ENCODE measurements at places on chromosomes 16 and 17.

DNA sequence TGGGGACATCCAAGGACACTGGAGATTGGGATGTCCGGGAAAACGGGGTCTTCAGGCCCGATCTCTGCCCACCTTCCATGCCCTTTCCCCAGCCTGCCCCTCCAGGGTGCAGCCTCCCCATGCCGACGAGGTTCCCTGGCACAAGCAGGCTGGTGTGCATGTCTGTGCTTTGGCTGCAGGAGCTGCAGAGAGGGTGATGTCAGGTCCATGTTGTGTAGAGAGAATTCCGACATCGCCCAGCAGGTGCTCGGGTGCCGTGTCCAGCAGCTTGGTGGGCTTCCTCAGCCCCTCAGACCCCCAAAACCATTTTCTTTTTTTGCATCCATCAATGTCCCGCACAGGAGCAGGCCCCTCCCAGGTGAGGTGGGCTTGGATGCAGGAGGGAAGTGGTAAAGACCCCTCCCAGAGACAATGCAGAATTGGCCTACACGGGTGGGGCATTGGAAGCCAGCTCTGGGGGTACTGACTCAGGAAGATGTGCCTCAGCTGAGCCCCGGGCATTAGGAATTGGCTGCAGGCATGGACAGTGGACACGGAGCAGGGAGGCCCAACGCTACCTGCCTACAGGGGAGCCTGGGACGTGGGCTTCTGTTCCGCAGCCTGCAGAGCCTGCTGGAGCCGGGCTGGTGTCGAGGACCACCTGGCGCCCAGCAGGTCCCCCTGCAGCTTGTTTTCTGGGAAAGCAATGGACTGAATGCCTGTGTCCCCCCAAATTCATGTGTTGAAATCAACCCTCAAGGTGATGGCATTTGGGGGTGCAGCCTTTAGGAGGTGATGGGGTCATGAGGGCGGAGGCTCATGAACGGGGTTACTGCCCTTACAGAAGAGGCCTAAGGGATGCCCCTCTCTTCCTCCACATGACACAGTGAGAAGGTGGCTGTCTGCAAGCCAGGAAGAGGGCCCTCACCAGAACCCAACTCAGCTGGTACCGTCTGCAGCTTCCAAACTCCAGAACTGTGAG is 97.5 kb downstream of the METRNL start:
- no peak for DNase-seq

- DNase-seq: peak; percentile 93
Measured at GRCh38 chr17:17757956-17758845, 76.9 kb downstream of the RAI1 start.

DNA sequence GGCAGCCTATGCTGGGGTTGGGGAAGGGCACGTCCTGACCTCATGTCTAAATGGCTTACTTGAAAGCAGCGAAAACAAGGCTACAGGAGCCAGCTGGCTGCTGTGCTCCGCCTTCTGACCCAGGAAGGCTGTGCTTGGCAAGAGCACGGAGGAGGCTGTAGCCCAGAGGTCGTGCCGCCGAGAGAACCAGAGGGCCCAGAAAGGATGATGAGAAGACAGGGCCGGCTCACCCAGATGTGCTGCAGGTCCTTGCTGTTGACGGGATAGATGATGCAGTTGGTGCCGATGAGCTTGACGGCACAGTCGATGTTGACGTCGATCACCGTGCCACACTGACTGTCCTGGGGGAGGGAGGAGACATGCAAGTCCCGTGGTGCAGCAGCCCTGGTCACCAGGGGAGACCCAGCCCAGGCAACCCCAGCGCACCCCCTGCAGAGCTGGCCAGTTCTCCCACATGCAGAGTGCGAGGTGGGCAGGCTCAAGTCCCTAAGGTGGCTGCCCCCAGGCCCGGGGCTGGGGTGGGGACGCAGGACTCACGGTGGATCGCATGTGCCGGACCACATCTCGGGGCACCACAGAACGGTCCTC is 20.7 kb downstream of the SPHK1 start:
- no peak for DNase-seq

- DNase-seq: no peak
Measured at GRCh38 chr16:56898847-56899246, 33.1 kb upstream of the HERPUD1 start.

DNA sequence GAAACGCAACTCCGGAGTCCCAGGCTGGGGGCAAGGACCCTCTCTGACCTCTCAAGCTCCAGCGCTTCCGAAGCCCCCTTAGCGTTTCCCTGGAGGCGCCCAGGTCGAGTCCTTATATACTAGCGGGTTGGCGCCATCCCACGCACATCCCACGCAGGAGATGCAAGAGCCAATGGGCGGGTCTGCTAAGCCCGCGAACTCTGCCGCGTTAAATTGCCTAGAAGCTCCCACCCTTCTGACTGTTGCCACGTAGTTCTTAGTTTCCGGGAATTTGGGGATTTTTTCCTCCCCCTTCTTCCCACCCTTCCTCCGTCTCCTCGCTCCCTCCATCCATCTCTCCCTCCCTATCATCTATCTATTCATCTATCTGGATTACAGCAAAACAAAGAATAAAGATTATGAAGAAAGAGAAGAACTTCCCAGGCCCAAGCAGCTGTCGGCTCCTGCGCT is at the start of gene SLFN11:
SLFN11 (minus strand) TSS at position 88 of the 450 bp plus-strand sequence. CDS start 9,814 bp downstream, outside the sequence.
- DNase-seq: peak; percentile 79

DNA sequence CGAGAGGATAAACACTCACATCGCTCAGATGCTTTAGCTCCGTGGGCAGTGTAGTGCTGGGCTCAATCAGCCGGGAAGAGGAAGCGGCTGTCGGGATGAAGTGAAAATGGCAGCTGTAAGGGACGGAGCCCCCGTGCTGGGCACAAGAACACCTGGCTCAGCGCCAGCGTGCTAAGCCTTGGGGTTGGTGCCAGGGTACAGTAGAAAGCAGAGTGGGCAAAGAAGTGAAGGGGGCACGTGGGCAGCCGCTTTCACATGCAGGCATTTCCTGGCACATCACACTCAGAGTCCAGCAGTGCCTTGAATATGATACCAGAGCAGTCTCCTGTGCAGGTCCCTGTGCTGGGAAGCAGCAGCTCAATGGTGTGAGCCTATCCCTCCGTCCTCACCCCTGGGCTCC is 51.1 kb upstream of the FOXF1 start:
- DNase-seq: no peak

DNA sequence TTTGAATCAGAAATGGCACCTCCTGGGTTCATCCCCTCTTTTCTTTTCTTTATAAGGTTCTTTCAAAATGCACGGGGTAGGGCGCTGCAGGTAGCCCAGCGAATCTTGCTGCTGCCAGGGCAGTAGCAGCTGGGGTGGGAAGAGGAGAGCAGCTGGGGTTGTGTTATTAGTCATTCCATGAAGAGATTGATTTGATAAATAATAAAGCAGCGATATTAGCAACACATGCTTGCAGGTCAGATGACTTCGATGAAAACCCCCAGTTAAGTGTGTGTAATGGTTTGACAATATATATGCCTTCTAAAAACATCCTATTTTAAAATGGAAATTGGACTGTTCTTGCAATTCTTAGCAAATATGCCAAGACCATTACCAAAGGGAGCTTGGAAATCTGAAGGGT is 200.7 kb downstream of the CCDC182 start:
- DNase-seq: peak; percentile 97

- no peak for DNase-seq
Measured at GRCh38 chr16:22014271-22014873, 6.5 kb downstream of the MOSMO start.

DNA sequence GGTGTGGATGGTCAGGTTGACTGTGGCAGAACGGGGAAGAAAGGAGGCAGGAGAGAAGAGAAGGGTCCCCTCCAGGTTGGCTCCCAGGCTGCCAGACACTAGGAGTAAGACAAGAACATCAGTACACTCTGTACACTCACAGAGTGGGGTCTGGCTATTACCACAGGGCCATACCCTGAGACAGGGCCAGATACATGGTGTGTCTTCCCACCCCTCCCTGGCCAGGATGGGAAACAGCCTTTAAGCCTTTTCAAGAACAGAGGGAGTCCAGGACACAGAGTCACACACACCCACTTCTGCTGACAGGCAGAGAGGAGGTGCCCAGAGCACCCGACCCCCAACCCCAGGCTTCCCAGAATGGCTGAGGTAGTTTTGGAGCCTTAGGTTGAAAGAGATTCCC is 99.4 kb downstream of the LITAF start:
- no peak for DNase-seq

DNA sequence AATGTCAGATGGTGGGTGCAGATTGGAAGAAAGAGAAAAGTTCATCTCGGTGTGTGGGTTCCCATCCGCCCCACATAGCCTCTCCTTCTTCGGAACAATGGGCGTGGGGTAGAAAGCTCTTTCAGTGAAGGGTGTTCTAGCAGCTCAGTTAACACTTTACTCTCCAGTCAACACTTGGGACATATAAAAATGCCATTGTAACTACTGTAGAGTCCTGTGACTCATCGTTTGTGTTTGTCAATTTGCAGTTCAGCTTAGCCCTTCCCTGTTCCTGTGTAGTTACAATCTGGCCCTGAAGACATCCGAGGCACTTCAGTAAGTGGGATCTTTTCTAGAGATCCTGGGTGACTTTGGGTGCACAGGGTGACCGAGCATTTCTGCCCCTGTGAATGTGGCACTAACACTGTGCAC is 11.5 kb upstream of the CLEC18C start:
- DNase-seq: no peak

GRCh38 chr16:351804-352520 is 561 bp downstream of the AXIN1 start:
- DNase-seq: no peak

DNA sequence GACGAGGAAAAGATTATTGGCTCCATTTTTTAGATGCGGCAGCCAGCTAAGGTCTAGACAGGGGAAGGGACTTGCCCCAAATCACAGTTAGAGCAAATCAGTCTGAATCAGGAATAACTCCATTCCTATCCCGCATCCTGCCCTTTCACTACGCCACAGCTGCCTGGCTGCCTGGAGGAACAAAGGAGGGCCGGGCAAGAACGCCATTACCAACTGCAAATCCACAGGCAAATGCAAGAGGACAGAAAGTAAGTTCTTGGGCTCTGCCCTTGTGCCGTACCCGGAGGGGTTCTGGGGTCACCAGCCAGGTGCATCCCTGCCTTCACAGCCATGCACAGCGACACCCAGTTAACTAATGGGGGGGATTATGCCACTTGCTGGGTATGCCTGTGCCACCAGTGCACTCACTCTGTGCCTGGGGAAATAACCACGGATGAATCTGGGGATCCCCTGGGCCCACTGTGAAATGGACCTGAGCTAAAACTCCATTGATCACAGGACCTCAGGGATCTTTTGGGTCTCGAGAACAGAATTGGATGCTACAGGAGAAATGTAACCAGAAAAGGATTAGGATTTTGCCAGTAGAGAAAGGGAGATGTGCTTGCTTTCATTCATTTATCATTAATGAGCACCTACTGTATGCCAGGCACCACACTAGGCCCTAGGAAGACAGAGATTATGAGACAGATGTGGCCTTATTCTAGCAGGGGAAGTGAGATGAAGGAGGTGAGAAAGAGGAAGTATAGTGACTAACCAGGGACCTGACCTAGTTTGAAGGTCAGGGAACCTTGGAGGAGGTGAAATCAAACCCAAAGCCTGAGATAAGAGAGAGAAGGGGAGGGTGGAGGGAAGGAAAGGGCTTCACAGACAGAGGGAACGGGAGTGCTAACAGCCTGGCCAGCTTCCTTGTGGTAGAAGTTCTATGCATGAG is 17.7 kb downstream of the BCL7C start:
- no peak for DNase-seq

DNA sequence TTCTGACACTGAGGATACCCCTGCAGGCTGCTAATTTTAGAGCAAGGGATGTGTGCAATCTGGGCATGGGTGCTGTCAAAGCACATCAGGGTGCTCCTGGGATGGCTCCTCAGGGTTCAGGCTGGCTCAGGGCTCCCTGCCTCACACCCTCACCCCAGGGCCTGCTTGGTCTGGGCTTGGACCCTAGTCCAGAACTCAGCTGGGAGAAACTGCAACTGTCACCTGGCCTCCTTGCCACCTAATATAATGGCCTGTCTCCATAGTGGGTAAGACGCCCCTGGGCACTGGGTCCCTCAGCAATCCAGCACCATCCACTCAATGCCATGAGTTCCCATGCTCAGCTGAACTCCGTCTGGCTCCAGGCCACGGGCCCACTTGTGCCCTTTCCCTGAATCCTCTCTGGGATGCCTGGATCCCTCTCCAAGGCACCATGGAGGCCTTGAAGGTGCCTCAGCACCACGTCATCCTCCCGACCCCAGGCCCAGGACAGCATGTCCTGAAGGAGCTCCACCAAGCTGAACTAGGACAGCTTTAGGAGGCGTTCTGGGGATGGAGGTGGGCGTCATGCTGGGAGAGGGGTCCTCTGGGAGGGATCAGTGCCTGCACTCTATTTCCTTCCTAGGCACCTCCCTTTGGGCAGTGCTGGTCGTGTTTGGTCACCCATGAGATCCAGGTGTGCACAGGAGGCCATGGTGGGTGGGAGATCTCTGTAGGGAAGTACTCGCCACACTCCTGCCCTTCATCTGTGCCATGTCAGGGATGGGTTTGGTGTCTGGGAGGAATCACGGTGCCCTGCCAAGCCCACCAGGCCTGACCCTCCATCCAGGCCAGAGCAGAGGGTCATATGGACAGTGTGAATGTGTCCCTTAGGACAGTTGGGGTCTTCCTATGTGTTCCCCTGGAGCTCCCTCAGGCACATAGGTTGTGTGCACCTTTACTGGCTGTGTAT is 1688.4 kb downstream of the TP53TG3F start:
- DNase-seq: no peak

DNA sequence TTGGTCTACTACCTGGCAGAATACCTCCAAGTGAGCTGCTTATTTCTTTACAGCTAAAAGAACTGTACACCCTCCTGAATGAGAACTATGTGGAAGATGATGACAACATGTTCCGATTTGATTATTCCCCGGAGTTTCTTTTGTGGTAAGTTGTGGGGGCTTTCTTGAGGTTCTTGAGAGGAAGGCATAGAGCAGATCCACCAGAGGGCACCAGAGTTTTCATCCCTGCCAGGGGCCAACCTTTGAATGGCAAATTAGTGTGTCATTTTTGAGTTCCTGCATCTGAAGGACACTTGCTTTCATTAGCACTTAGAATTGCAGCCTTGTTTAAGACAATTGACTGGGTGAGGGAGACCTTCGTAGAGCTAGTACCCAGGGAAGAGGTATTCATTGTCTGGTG is 35.0 kb downstream of the NMT1 start:
- DNase-seq: peak; percentile 34

Data from NCI-H1694 treated with DMSO at 0.1 percent for 48 hours (cell line).